ENCODE measurements at places on chromosomes 4 and X.
A peak's percentile ranks its signal among the peaks of the same experiment; 100 is the strongest.

- peak; percentile 72 for DNase-seq
Observed at GRCh38 chrX:93673056-93673868, at the start of gene NAP1L3. NAP1L3 (minus strand) TSS chrX:93673578; CDS start chrX:93673304, 274 bp downstream.

DNA sequence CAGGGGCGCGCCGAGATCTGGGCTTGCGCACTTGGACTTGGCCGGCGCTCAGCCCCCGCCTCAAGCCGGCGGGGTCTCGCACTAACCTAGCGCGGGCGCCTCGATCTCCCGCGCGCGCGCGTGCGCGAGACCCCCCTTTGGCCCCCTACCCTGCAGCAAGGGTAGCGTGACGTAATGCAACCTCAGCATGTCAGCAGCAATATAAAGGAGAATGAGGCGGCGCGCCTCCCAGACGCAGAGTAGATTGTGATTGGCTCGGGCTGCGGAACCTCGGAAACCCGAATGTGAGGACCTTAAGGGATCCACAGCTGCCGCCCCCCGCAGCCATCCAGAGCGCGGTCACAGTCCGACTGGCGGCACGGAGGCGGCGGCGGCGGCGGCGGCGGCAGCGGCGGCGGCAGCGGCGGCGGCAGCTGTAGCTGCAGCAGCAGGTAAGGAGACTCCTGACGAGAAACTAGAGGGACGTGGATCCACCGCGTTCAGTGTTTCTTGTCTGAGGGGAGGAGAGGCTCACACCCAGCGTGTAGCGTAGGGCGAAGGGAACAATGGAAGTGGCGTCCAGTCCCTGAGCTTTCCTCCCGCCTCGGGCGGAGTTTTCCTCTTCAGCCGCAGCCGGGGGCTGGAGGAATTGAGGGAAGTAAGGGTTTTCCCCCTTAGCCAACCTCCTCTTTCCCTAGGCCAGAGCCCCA is at the start of the genes SATL1 and ZNF711:
TSS of gene SATL1 (minus strand) at position 19 of the 689 bp plus-strand sequence. CDS start 134,811 bp downstream, outside the sequence.
TSS of gene ZNF711 (plus strand) at position 231 of the 689 bp plus-strand sequence. CDS start 3,582 bp downstream, outside the sequence.
- DNase-seq = peak; percentile 5

GRCh38 chr4:123217664-123218063 is 178.9 kb upstream of the SPRY1 start:
- no peak for DNase-seq

GRCh38 chr4:156571146-156571545 is 400.5 kb downstream of the PDGFC start:
- no peak for DNase-seq

- no peak for DNase-seq
Observed at GRCh38 chrX:29155286-29155685, 568.0 kb downstream of the IL1RAPL1 start.

DNA sequence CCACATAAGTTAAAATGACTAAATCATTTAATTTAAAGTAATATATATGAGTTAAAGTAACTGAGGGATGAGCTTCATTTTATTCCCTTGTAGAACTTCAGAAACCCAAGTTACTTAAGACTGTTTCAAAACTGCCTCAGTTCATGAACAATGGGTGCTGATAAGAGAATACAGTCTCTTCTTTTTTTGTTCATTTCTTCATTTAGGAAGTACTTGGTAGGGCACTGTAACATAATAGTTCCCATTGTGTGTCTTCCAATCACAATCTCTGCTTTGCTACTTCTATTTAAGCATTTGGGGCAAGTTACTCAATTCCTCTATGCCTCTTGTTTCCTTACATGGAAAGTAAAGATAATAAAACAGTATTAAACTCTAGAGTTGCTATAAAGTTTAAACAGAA is 50.4 kb downstream of the HHIP start:
- DNase-seq = no peak

DNA sequence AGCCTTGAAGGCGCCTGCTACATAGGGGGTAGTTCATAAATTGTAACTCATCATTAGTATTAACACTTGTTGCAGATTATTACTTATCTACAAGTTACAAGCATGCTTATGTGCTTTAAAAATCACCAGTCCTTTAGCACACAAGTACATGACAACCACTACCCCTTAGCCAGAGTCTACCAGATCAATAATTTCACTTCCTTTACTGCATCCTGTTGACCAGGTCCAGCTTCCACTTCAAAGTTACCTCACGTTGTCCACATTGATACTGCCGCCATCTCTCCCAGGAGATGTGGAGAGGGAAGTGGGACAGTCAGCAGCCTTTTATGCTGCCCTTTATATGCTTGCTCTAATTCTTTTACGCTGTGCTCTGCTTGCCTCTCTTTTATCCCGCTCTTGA is 231.3 kb upstream of the CXXC4 start:
- DNase-seq = no peak

- no peak for DNase-seq
Observed at GRCh38 chrX:76509775-76510174, 82.3 kb downstream of the MAGEE1 start.

DNA sequence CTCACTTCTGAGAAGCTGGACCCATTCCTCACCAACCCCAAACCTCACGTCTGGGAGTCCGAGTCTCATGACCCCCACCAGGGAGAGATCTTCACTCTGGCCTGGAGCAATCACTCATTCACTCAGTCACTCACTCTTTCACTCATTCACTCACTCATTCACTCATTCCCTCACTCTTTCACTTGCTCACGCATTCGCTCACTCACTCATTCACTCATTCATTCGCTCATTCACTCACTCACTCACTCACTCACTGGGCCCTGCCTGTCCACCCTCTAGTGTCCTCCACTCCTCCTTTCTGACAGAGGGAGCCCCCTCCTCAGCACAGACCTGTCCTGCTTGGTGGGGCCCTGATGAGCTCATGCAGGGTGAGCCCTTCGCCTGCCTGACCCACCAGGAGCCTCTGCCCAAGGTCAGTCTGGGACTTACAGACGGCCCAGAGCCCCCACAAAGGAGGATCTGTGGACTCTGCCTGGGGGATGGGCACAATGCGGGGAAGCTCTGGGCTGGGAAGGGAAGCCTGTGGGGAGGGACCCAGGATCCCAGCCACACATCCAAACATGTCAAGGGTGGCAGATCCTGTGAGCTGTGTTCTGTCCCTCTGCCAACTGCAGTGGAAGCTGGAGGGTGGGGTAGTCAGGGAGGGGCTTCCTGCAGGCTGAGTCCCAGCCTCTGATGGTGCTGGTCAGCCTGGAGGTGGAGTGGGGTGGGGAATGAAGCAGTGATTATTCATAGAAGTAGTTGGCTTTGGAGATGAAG is 18.5 kb downstream of the CPZ start:
- DNase-seq = no peak

GRCh38 chr4:145782756-145783155 is 102.8 kb downstream of the C4orf51 start:
- DNase-seq = no peak

- no peak for DNase-seq
Observed at GRCh38 chr4:12140864-12141263, 712.2 kb upstream of the HS3ST1 start.

GRCh38 chrX:68880846-68881552 is 52.2 kb downstream of the EFNB1 start:
- DNase-seq = no peak

DNA sequence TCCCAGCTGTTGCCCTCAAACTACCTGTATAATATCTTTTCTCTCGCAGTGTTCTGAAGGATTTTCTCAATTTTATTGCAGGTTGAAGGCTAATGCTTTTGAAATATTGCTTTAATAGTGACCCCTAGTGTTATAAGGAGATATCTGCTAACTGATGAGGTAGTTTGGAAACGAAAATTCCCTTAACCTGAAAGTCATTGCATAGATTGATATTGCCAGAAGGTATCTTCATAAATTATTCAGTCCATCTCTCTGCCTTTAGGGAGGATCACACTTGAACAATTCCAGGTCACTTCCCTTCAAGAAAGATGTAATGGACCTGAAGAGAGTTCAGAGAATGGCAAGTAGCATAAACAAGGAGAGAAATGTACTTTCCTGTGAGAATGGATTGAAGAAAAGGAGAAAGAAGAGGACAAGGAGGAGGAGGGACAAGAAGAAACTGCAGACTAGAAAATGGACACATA is 44.1 kb downstream of the TIGD4 start:
- peak; percentile 23 for DNase-seq

DNA sequence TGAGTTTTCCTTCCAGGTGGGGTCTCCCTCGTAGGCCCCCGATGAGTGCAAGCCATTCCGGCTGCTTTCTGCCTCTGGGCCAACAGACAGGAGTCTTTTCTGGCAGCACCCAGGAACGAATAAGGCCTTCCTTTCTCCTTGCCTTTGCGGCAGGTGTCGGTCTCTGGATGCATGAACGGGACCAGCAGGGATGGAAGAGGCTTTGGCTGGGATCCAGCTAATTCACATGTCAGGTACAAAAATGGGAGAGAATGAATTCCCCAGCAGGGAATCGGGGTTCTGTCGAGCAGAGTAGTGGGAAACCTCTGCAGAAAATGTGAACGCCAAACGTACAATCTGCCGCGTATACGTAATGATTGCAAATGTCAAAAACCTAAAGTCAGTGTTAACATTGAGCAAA is 146.1 kb upstream of the TBL1X start:
- no peak for DNase-seq

DNA sequence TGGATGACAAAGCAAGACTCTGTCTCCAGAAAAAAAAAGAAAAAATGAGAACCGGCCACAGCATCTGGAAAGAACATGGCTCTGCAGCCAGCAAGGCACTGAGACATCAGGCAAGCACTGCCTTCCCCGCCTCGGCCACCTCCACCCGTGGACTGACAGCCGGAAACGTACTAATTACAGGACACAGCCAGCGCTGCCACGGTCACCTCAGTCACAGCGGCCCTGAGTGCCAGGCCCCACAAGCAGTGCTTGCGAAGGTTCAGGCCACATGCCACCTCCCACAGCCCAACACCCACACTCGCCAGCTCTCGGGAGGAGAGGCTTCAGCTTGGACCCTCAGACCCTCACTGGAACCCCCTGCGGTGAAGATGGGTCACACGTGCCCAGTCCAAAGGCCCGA is 16.8 kb downstream of the FAM53A start:
- DNase-seq = no peak

GRCh38 chr4:68569466-68570121 is 6.5 kb downstream of the UGT2B17 start:
- no peak for DNase-seq

DNA sequence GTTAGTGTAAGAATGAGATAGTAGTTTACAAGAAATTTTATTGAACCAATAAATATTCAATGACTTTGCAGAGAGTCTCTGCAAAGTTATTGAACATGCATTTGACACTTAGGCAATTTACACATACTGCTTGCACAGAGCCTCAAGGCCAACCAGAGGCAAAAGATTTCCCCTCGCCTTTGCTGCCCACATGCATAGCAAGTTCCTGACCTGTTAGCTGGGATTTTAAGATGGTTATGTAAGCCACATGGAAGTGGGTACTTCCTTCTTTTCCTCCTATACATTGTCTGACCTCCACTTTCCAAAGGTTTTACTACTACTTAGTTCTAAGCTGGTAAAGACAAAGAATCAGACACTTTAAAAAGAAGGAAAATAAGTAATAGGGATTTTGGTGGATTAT is 430.1 kb upstream of the FRG1 start:
- no peak for DNase-seq

DNA sequence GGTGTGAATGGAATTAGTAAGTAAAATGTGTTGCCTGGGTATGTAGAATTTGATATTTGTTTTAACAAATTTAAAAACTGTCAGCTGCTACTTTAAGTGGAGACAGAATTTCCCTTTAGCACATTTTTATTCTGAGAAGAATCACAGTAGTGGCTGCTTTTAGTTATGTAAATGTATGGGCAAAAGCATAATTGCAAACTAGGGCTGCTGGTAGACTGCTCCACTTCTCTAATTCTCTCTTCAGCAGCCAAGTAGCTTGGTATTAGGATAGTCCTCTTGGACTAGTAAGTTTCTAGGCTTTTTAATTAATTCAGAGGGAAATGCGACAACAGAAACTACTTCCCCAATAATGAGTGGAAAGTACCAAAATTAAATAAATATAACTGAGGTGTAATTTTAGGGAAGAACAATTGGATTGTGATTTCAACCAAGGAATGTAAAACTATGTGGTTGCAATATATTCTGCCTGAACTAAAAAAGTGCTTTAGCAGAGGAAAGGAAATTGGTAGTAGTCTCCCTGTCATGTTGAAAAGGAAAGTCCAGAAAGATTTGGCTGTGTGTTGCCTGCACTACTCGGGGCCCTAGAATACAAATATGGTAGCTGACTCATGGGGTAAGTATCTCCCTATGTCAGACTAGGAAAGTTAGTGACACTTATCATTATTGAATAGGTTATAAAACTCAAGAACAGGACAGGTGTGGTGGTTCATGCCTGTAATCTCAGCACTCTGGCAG is 9.2 kb upstream of the EIF4E start:
- DNase-seq = peak; percentile 54

GRCh38 chr4:141133146-141133998 is at the start of gene RNF150:
RNF150 (minus strand) TSS chr4:141133469.
- peak; percentile 89 for DNase-seq

- DNase-seq = no peak
Observed at GRCh38 chr4:23423540-23423939, 466.3 kb downstream of the PPARGC1A start.

DNA sequence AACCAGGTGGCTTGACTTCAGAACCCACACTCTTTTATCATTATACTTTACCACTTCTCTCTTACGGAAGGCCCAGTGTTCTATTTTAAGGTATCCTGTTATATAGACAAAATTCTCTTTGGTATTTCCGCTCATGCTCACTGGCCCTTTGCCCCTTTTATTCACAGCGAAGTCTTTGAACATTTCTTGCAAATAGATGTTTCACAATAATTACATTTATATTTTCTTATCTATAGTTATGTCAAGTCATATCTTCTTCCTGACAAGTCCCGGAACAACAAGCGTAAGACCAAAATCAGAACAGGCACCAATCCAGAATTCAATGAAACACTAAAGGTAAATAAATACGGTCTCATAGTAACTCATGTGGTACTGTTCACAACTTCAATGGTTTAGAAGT is 102.0 kb downstream of the SYTL5 start:
- DNase-seq = no peak

DNA sequence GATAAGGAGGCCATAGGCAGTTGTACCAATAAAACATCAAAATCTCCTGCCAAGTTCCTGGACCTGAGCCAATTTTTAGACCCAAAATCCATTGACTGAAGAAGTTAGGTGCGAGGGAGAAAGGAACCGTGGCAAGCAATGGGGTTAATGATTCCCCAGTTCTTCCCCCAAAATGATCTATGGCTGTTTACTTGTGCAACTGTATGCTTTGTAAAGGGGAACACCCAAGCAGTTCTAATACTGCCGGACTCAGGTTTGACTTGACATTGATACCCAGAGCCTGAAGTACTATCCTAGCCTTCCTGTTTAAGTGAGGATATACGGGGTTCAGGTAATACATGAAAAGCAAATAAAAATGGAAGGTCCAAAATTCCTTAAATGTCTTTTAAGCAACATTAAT is 6.7 kb upstream of the EIF4E start:
- DNase-seq = no peak

- DNase-seq = no peak
Observed at GRCh38 chr4:175787948-175788347, 24.1 kb downstream of the GPM6A start.

GRCh38 chr4:163245044-163245728 is 78.5 kb upstream of the NAF1 start:
- no peak for DNase-seq

DNA sequence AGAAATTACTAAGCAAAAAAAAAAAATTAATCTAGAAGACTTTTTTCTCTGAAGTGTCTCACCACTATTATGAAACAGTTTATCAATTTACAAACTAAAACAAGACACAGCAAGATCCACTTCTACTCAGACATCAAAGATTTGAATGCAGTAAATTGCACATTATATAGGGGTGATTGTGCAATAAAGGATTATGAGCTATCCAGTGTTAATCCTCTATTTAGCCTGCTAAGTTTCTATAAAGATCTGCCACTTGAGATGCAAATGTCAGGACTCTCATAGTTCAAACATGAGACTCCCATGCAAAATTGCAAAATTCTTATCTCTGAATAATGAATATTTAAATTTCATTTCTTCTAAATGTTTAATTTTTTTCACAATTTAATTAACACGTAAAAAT is 2.2 kb downstream of the TECRL start:
- DNase-seq = no peak
